ENCODE measurements at places on chromosomes 6 and 20. TPM values are rescaled to one million over a fixed set of nuclear protein-coding genes. Genes with fewer than 3 reads are reported as not detected.

The POPDC3 gene
- total RNA-seq: not detected

The GMEB2 gene
- total RNA-seq: 8.6 TPM

The FAM217A gene
- not detected for total RNA-seq

The TMEM151B gene
- not detected for total RNA-seq

The FRK gene
- 26.8 TPM for total RNA-seq

The OPRM1 gene
- total RNA-seq: not detected

The MYB gene
- total RNA-seq: 0.08 TPM

The GRM1 gene
- under 0.01 TPM for total RNA-seq

The FAM83C gene
- 0.05 TPM for total RNA-seq

The OR2B6 gene
- 0.19 TPM for total RNA-seq

The NRSN1 gene
- not detected for total RNA-seq

The RSPH9 gene
- under 0.01 TPM for total RNA-seq

The DEFB132 gene
- 0.08 TPM for total RNA-seq

The CRISP2 gene
- not detected for total RNA-seq

Data from liver (tissue), 10 donors.